ENCODE measurements at places on chromosomes 1 and 21. TPM values are rescaled to one million over a fixed set of nuclear protein-coding genes. Genes with fewer than 3 reads are reported as not detected.

DNA sequence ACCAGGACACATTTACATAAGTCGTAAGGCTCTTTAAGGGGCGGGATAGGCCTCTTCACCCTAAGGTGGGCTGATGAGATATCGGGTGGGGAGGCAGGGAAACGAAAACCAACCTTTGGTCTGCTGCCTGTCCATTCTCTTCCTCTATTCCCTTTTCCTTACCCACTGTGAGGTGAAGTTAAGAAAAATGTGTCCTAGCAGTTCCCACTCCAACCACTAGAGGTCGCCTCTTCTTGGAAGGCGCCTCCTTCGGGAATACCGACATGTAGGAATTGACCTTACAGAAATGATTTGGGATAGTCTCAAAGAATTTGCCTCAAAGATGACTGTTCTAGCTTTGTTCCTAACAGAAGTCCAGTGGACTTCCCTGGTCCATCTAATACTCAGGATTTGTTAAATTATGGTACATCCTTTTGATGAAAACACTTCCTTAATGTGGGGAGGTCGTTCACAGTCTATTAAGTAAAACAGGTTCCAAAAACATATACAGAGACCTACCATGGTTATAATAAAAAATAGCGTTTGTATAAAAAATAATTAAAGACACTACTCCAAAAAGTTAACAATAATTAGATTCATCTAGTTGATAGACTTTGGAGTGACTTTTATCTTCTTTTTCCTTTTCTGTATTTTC lies 14.1 kb downstream of the AZIN2 start:
- DNase-seq: peak; percentile 22

The SH2D1B gene
- 0.13 TPM for total RNA-seq

DNA sequence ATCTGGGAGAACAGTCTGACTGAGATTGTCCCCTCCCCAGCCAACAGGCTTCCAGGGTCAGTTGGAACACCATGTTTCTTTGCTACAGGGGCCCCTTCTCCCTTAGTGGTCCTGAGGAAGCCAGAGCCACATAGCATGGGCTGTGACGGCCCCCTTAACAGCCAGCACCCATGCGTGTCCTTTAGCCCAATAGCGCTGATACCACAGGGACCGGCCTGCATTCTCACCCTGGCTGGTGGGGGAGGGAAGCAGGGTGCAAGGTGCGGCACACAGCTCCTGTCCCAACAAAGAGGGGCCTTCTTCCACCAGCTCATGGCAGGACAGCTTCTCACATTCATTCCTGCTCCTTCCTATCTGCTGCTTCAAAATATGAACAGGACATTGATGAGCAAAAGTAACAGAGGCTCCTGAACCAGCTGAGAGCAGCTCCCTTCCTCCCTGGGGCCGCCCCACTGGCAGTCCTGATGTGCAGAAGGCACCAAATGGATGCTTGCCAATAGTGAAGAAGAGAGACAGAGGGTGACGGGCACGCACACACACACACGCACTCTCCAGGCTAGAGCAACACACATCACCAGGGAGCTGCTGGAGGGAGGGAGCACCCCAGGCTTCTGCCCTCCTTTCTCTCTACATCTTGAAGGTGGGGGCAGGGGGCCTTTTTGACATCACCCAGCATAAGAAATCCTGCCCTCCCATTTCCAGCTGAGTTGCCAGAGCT lies 99.4 kb downstream of the CRYAA start:
- DNase-seq: no peak

DNA sequence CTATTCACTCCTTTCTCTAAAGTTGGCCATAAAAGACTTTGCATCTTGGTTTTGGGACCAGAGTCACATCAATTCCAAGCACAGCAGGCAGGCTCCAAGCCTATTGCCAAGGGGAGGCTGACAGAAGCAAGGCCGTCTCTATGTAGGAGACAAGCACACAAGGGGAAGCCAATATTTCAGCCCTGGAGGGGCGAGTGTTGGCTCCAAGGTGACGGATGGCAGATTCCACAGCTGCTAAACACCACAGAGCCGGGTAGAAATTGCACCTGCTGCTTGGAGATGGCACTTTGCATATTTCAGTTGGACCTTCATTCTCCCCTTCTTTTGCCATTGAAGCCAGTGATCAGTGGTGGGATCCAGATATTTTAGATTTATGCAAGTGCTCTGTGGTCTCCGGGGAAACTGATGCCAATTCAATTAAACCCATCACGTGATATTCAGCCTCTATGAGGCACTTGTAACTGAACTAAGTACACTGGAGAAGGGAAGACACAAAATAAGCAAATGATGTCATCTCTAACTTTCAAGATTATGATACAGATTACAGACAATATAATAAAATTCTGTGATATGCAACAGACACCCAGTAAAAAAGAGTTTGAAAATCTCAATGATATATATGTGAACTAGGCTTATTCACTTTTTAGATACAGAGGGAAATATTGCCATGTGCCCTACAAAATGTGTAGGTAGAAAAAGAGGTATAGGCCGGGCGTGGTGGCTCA lies 102.8 kb upstream of the GREM2 start:
- DNase-seq: no peak

The LCE1A gene
- not detected for total RNA-seq

- DNase-seq: no peak
These were observed 909.4 kb downstream of the ADGRL2 start for GRCh38 chr1:82710091-82710490.

The BATF3 gene
- 1.4 TPM for total RNA-seq

All from dermis microvascular lymphatic vessel endothelial cell (primary cell).